ENCODE measurements at places on chromosomes 13 and 19. TPM values are rescaled to one million over a fixed set of nuclear protein-coding genes. Genes with fewer than 3 reads are reported as not detected.
A peak's percentile ranks its signal among the peaks of the same experiment; 100 is the strongest.

FCHO1 gene
- total RNA-seq = 4.4 TPM

OR10H1 gene
- 0.06 TPM for total RNA-seq

AXL gene
- total RNA-seq = 93.6 TPM

HCST gene
- 4.6 TPM for total RNA-seq

IFI30 gene
- 122 TPM for total RNA-seq

PDX1 gene
- not detected for total RNA-seq

TIMM50 gene
- 52.6 TPM for total RNA-seq

TNNT1 gene
- 0.63 TPM for total RNA-seq

- DNase-seq = peak; percentile 73
Observed at GRCh38 chr19:2461751-2462634, 5.2 kb upstream of the LMNB2 start.

- DNase-seq = no peak
Observed at GRCh38 chr13:53032849-53033248, 4.2 kb downstream of the OLFM4 start.

- no peak for DNase-seq
Observed at GRCh38 chr13:38002606-38003005, 133.0 kb upstream of the TRPC4 start.

DNA sequence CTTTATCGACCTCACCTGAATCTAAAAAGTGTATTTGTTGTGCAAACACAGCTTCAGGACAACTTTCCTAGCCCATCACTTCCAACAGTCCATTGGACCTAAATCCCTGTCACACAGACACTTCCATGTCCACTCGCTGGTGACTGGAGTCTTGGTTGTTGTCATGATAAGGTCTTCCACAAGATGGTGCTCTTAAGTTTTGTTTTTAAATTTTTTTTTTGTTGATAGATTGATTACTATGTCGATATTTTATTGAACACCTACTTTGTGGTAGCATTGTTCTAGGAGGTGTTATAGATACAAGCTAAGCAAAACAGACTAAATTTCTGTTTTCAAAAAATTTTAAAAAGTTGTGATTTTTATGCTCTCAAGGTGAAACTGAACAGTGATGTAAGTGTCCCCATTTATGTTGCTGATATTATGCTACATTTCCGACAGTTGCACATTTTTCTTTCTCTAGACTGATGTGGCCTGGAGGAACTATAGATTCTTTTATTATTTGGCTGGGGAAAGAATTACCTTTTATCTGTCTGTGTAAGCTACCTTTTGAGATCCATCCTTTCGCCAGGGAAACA is 8.1 kb upstream of the ERICH6B start:
- DNase-seq = no peak

- no peak for DNase-seq
Observed at GRCh38 chr13:27242702-27243101, 8.7 kb upstream of the RPL21 start.

DNA sequence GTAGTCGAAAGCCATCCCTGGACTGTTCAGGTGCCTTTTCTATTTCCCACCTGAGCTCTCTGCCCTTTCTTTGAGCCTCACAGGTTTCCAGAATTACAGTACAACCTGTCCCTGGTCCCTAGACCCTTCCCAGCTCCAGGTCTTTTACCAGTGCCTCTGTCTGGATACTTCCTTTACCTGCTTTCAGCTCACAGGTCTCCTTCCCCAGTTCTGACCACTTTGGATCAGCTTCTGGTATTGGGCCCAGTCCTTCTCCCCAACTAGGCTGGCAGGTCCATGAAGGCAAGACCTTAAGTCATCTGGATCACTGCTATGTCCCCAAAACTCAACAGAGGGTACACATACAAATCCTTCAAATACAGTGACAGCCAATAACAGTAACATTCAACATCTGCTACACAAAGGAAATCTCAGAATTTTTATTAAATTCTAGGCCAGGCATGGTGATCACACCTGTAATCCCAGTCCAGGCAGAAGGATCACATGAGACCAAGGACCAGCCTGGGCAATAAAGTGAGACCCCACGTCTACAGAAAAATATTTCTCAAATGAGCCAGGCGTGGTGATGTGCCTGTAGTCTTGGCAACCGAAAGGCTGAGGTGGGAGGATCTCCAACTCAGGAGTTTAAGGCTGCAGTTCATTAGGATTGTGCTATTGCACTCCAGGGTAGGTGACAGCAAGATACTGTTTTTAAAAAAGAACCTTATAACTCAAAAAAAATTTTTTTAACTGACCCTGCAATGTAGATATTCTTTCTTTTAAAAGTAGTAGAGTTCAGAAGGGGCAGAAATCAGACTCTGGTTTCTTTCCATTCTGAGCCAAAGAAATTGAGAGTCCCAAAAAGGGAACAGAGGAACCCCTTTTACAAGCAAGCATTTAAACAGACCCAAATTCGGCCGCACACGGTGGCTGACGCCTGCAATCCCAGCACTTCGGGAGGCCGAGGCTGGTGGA is 1.3 kb downstream of the RPS16 start:
- no peak for DNase-seq

- DNase-seq = no peak
Observed at GRCh38 chr13:38399535-38399934, 49.9 kb downstream of the UFM1 start.

GRCh38 chr19:35468637-35469036 is 20.6 kb downstream of the FFAR2 start:
- peak; percentile 60 for DNase-seq

DNA sequence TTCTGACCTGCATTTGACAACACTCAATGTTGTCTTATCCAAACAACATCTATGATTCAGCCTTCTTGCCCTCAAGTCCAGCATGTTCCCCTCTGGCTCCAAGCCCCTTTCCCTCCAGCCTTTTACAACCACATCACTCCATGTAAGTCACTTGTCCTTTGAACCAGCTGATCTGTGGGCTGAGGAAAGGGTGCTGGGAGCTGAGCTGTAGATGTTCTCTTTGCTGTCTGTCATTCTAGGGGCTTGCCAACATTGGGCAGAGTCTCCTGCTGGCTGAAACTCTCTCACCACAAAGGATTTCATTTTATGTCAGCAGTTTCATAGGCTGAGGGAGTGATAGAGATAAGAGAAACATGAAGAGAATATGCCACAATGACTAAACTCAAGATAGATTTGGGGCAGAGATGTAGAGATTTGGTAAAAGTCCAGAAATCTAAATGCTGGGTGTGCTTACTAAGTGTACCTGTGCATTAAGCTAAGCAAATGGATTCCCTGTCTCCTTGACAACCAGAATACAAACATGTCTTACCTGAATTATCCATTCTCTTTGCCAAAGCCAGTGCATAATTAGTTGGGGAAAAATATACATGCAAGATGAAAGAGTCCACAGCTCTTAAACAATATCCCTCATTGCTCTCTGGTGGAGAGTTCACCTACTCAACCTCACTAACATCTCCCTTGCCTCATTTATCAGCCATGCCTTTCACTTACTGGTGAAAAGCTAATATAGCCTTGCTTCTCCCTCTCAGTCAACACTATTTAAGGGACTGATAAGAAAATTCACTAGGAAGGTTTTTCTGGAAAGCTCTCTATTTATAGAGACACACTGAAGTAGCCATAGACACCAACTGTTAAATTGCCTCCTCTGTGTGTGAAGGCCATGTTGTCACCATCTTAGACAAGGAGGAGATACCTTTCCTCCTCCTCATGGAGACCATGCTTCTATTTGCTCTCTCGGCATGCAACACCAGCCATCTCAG is 175.5 kb upstream of the SERP2 start:
- no peak for DNase-seq

- no peak for DNase-seq
Observed at GRCh38 chr13:40996426-40997092, 22.6 kb downstream of the ELF1 start.

DNA sequence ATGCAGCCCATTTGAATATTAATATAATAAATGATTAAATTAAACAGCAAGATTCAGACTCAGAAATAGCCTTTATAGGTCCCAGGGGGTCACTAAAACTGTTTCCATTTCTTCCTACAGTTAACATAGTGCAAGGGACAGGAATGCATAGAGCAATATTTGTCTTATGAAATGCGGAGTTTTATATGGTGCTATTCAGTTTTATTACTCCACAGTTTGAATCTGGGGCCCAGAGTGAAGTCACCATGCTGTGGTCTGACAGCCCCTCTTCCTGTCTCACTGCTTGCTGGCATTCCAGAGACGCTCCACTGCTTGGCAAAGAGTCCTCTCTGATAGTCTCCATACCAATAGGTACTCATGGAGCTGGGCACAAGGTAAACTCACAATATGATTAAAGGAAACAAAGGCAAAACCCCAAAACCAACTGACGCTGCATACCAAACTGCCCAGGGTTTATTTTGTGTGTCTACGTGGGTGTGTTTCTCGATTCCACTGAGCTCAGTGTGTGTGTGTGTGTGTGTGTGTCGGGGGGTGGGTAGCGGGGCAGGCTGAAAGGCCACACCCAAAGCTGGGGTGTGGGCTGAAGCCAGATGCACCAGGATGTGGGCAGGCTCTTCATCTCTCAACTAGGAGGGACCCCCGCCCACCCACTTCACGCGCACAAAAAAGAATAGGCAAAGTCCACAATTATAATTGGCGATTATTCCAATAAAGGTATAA is 277.9 kb downstream of the TSHZ3 start:
- DNase-seq = peak; percentile 73

- no peak for DNase-seq
Observed at GRCh38 chr13:106593132-106593531, 25.2 kb upstream of the ARGLU1 start.

GRCh38 chr19:39937787-39938186 is 3.4 kb upstream of the FCGBP start:
- no peak for DNase-seq

DNA sequence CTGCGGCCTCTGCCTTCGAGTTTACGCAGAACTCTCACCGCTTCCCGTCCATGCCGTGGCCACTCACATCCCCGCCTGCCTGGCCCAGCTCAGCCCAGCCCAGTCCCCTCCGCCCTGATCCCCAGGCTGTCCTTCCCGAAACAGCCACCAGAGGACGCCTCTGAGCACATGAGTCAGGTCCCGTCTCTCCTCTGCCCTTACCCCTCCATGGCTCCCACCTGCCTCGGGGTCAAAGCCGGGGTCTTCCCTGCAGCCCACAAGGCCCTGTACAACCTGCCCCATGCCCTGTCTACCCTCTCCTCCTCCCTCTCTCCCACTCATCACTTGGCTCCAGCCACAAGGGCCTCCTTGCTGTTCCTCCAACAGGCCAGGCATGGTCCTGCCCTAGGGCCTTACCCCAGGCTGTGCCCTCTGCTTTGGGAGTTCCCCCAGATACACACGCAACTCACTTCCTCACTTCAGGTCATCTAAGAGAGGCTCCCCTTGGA is 8.1 kb upstream of the SEMA6B start:
- peak; percentile 81 for DNase-seq

GRCh38 chr19:43286096-43286495 is 16.8 kb upstream of the PSG9 start:
- DNase-seq = no peak

DNA sequence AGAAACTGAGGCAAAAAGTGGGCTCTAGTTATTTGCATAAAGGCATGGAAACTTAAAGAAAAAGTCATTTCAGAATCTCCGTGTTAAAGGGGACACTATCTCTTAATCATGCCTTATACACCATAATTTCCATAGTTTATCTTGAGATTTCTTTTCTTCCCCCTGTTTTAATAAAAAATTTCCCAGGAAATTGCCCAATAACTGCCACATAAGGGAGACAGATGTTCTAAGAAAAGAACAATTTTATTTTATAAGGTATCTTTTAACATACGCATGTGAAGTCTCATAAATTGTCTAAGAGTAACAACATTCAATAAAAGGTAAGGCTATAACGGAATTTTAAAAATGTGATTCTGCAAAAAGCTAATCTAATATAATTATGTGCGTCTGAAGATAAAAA is 371.3 kb downstream of the IRS2 start:
- DNase-seq = no peak

DNA sequence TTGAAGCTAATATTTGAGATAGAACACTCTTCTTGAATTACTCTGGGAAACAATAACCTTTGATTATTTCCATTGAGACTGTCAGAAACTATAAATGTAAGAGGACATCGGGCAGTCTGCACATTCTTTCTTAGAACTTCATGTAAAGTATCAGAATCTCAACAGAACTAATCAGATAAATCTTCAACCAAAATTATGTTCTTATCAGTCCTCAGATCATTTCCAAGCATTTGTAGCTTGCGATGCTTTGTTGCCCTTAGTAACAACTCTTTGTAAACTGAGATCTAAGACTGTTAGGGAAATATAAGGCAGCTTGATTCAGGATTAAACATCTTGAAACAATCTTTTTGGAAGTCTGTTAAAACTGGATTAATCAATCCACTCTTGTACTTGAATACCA is 70.3 kb downstream of the FNDC3A start:
- no peak for DNase-seq

GRCh38 chr13:94305934-94306333 is 173.5 kb downstream of the DCT start:
- DNase-seq = no peak

GRCh38 chr13:107548338-107548737 is 667.0 kb downstream of the LIG4 start:
- no peak for DNase-seq

DNA sequence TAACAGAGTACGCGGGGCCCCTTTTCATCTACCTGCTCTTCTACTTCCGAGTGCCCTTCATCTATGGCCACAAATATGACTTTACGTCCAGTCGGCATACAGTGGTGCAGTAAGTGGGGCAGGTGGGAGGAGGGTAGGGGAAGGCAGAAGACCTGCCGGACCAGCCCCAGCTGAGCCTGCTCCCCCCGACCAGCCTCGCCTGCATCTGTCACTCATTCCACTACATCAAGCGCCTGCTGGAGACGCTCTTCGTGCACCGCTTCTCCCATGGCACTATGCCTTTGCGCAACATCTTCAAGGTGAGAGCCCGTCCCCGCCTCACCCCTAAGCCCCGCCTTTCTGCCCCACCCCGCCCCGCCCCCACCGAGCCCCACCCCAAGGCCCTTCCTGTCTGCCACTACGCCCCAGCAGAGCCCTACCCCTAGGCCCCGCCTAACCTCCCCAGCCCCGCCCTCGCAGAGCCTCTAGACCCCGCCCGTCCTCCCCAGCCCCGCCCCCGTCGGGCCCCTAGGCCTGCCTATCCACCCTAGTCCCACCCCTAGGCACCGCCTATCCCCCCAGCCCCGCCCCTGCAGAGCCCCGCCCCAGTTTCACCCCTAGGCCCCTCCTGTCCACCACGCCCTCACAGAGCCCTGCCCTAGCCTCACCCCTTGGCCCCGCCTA is 7.7 kb downstream of the NDUFB7 start:
- DNase-seq = peak; percentile 50
